ENCODE measurements at places on chromosomes 11 and 22.

DNA sequence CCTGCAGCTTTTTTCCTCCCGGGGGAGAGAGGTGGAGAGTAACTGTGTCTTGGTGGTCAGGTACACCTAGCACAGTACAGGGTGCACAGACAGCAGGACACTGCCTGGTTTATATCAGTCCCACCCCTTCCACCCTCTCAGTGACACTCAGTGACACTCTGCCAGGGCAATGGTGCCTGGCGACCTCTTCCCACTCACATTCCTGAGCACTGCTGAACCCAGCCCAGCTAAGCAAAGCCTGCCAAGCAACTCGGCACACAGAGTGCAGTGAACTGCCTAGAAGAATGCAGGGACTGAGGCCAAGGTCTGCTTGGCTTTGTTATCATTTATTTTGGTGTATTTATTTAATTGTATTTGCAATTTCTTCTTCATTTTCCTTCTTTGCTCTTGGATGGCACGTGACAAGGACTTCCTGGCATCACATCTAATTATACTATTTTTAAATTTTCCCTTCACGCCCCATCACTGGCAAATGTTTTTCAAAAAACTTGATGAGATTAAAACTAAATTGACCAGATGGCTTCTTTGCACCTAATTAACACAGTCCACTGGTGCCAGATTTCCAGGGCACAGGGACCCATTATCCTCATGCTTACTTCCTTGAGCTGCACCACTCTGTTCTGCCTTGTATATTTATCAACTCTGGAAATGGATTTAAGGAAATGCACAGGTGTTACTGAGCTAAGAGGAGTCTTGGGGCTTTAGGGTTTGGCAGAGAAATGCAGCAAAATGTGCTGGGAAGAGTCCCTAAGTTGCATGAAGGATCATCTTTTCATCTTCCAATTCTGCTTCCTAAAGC is 205.6 kb downstream of the ADAMTS15 start:
- DNase-seq: peak; percentile 69

DNA sequence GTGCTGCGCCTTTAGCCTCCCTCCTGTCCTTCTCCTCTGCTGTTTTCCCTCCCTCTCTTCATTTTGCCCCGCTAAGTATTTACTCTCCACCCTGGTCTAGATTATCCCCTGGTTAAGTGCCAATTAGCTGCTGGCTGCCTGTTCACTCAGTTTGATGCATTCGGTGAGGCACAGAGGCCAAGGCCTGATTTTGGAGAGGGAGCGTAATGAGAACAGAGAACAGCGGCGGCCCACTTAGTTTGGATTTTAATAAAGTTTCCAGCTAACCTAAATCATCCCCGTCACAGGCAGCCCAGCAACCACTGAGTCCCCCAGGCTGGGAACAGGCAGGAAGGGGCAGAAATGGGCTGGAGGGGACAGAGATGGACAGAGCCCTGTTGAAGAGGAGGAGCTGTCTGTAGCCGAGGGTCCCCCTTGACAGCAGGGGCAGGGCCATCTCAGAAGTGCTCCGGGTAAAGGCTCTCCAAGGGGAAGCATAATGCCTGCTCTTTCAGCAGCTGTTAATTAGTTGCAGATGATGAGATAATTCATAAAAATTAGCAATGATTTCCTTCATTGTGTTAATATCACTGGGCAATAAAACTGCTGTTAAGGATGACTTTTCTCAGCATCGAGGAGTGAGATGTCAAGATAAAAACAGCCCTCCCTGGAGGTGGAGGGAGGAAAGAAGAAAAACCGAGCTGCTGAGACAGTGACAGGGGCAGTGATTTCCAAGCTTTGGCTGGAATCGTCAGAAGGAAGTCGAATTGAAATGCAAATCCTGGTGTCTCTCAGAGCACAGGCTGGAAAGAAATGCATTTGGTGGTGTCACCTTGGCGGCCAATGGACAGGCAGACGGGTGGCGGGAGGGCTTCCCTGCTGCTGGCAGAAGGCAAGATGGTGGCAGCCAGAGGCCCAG is 170.1 kb downstream of the GRIK4 start:
- no peak for DNase-seq

- DNase-seq: no peak
These were observed 11.9 kb downstream of the TMEM41B start for GRCh38 chr11:9302448-9302847.

DNA sequence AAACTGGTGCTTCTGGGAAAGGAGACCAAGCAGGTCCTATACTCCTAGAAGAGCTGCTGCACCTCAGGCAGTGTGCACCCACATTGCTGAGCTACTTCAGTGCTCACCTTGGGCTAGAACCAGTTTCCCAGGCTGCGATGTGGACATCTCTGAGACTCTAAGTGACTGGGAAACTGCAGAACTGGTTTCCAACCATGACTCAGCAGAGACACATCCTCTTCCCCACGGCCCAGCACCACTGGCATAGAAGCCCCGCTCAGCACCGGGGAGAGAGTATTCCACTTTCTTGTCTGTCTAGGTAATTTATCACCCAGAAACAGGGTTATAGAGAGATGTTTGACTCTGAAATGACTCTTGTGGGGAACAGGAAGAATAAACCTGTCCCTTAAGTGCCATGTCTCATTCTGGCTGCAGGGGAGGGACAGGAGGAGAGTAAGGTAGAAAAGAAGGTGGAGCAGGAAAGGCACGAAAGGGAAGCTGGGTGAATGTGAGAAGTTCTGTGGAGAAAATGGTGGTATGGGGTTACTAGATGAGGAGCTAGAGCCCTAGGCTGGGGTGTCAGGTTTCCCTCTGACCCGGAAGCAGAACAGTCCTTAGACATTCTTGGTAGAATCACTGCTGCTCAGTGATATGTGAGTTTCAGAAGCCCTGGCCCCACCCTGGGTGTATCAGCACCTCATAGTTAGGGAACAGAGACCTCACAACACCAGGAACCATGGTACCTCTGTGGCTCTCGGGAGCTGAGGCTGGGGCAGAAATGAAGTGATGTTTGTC is 340.4 kb upstream of the NCAM1 start:
- DNase-seq: peak; percentile 91

- DNase-seq: no peak
These were observed 13.4 kb upstream of the DAGLA start for GRCh38 chr11:61666684-61667297.

DNA sequence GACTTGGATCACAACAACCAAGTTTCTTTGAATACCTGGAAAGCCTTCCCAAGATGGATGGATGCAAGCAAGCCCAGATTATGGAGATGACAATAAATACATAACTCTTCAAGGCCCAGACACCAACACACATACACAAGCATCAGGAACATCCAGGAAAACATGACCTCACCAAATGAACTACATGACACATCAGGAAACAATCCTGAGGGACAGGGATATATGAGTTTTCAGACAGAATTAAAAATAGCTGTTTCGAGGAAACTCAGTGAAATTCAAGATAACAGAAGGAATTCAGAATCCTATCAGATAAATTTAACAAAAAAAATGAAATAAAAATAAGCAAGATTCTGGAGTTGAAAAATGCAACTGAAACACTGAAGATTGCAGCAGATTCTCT is 659.4 kb downstream of the METTL15 start:
- DNase-seq: no peak

GRCh38 chr11:123532131-123532530 is 102.1 kb downstream of the GRAMD1B start:
- no peak for DNase-seq

DNA sequence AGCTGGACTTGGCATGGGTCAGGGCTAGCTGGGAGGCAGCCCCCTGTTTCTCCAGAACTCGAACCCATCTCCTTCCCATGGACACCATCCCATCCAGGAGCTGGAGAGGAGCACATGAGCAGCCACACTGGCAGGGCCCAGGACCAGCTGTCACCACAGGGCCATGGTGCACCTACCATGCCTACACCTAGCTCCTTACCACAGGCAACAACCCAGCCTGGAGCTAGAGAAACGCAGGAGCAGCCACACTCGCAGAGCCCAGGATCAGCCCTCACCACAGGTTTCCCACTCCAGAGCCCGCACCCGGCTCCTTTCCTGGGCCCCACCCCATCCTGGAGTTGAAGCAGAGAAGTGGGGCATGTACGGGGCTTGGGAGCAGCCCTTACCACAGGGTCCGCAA is 50.2 kb downstream of the GAB4 start:
- DNase-seq: peak; percentile 38

GRCh38 chr11:124943254-124943616 is 7.4 kb upstream of the HEPACAM start:
- DNase-seq: no peak

- DNase-seq: peak; percentile 93
These were observed 118.8 kb upstream of the CADM1 start for GRCh38 chr11:115623021-115623451.

- DNase-seq: no peak
These were observed 4.3 kb upstream of the SH3BP1 start for GRCh38 chr22:37635157-37635556.
